NCI-H1105 (cell line): ENCODE measurements at places on chromosomes 3 and 15.
A peak's percentile ranks its signal among the peaks of the same experiment; 100 is the strongest.

GRCh38 chr15:88663141-88663621, 24.4 kb downstream of the ISG20 start:
- DNase-seq, result no peak

DNA sequence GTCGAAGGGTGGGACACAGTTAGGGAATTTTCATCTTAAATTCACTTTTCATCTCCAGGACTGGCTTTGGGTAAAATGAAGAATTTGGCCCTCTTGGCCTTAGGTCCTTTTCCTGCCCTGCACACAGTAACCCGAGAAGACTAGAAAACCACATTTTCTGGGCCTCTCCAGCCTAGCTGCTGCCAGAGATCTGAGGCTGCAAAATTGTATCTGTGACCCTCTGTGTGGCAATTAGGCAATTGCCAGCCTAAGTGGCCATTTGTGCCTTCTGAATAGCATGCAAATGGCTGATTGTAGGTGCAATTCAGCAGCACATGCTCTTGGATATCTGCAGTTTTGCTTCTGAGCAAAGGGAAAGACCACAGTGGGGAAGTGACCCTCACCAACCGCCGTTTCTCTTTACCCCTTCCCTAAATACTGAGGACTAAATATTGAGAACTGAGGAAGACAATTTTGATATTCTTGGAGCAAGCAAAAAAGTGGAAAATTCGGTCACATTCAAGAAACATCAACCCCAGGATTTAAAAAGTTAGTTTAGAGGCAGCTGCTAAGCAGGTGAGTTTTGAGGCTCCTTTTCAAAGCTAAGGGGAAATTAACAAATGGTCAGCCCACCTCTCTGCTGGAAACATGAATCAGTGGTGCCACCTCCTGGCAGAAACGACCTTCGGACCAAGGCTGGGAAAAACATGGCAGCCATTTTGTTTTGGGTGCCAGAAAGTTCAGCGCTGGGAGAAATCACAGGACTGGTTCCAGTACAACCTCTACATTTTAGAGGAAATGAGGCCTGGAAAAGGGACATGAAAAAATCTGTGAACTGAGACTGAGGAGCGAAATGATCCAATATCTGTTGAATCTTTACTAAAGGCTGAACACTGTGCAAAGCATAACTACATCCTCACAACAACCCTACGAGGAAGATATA, 56.6 kb upstream of the PRTG start:
- DNase-seq, result no peak

DNA sequence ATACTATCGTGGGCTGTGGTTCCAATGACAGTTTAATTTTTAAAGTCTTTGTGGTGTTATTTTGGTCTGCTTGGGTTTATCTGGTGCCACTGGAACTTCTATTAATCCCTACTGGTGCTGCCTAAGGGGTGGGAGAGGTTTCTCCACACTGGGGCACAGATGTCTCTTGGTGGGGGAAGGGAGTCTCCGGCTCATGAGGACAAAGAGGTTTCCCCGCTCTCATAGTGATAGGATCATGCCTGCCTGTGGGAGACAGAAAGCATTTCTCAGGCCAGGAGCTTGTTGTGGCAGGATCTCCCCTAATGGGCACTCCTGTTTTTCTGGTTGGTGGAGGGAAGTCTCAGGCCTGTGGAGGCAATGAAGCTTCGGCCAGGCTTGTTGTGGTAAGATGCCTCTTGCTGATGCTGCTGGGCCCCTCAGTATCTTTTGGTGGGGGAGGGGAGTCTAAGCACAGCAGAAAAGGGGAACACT, 84.3 kb upstream of the THRB start:
- no peak for DNase-seq

GRCh38 chr3:160437083-160437455, 12.5 kb downstream of the TRIM59 start:
- DNase-seq, result no peak

DNA sequence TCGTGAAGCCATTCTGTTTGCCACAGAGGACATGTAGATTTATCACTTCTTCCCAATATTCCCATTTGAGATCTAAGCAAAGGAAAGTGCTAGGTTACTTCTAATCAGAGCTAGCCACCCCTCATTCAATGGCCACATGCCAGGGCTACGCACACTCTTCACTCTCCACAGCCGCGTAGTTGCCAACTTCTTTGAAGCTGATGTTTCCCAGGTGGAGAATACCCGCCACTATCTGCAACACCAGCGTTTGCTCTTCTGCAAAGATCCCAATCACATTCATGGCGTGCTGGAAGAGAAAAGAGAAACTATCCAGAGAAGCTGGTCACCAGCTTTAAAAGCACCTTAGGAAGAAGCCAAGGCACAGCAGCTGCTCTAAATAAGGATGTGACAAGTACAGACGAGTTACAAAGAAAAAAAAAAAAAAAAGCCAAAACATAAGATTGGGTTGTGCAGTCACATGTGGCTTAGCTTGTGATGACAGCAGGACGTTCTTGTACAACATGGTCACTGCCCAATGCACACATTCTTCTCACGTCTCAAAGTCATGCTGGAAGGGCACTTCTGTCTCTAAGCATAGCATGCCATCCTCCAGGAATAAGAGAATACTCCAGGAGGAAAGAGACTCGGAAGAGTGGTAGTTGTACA, 16.4 kb downstream of the LDHAL6B start:
- peak; percentile 30 for DNase-seq

GRCh38 chr15:60583194-60583593, 104.3 kb upstream of the ICE2 start:
- DNase-seq, result no peak

DNA sequence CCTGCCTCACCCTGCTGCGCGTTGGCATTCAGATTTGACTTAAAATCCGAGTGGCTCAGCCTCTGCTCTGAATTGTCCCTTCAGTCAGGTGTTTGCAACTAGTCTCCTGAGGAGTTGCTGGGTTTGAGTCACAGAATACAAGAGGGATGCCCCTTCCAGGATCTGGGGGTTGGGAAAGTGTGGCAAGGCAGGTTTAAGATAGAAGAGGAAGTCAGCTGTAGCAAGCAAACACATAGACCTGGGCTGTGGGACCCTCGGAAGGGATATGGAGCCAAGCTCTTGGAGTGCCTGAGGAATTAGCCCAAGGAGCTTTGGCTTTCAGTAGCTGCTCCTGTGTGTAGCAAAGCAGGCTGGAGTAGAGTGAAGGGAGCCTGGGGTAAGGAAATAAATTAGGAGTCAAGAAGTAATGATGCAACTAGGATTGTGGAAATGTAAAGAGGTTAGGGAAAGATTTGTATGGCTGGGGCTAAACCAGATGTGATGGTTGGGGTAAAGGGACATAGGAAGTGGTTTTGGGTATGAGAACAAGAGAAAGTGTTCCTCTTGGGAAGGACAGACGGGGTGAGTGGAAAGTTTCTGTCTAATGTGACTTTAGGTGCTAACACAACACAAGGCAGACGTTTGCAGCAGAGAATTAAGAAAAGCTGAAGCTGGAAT, 41.2 kb downstream of the RAB7A start:
- no peak for DNase-seq

DNA sequence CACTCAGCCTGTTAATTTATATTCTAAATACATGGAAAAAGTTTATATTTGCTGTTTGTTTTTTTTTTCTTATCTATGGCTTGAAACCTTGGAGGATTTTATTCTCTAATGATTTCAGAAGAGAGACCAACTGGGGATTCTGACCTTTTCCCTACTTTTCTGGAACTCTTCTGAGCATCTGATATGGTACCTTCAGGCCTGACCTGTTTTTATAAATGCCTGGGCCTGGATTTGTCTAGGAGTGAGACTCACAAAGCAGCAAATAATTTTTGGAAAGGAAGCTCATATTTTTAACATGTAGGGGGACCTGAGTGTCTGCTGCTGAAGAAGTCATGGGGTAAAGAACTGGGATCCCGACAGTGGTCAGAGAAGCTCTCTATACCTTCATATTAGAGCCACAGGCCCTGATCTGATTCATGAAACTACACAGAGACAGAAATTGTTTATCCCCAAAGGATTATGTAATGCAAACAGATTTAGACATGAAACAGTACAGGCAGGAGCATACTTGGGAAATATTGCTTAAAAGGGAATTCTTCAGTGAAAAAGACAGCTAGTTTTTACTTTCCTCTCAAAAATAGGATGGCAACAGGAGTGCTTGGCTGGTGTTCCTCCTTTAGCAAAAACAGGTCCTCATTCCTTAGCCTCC, 15.9 kb downstream of the PPM1L start:
- no peak for DNase-seq
